ENCODE measurements at places on chromosomes 7 and 10.

GRCh38 chr10:123502983-123503382 lies 163.2 kb upstream of the GPR26 start:
- DNase-seq: no peak

GRCh38 chr10:62653254-62653653 lies 151.3 kb upstream of the ADO start:
- DNase-seq: no peak

DNA sequence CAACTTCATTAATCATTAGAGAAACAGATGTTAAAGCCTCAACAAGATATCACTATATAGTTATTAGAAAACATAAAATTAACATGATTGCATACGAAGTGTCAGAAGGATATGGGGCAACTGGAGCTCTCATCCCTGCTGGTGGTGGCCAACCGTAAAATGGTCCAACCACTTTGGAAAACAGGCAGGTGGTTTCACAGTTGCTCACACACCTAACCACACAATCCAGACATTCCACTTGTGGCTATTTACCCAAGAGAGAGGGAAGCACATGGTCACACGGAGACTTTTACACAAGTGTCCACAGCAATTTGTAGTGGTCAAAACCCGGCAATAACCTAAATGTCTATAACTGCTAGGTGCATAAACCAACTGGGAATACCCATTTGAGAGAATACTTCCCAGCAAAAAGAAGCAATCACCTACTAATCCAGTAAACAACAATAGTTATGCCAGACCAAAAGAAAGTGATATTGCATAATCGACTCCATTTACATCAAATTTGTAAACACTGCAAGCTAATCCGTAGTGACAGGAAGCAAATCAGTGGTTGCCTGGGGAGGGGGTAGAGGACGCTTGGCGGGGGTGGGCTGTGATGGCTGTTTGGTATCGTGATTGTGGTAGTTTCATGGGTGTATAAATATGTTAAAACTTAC lies 91.8 kb downstream of the LARP4B start:
- DNase-seq: no peak

DNA sequence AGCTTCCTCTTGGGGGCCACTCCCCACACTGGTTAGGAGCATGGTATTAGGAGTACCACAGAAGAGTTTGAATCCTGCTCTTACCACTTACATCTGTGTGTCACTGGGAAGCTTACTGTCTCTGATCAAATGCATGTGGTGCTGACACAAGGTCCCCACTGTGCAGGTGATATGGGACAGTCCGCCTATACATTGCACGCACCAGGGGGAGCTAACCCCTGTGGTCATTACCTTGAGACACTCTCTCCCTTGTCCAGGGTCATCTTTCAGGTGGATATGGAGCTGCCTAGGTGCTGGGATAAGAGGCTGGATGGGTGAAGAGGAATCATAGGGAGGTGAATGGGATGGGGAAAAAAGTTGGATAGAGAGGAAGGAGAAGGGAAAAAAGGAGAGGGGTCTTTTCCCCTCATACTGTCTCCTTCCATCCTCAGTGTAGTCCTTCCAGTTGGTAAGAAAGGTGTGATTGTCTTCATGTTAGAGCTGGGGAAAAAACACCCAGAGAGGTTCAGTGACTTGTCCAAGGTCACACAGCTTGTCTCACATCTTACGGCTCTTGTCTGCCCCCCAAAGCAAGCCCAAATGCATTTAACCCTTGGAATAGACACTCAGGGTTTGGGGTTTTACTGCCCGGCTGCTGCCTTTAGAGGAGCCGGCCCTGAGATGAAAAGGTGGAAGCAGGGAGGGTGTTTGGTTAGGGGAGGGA lies 125.9 kb downstream of the CDH23 start:
- no peak for DNase-seq

- DNase-seq: no peak
Observed at GRCh38 chr10:84546609-84547008, 218.2 kb downstream of the CCSER2 start.

GRCh38 chr7:111788286-111789047 lies 226.2 kb upstream of the IMMP2L start:
- no peak for DNase-seq

GRCh38 chr7:36916116-36916515 lies 191.8 kb upstream of the AOAH start:
- no peak for DNase-seq

DNA sequence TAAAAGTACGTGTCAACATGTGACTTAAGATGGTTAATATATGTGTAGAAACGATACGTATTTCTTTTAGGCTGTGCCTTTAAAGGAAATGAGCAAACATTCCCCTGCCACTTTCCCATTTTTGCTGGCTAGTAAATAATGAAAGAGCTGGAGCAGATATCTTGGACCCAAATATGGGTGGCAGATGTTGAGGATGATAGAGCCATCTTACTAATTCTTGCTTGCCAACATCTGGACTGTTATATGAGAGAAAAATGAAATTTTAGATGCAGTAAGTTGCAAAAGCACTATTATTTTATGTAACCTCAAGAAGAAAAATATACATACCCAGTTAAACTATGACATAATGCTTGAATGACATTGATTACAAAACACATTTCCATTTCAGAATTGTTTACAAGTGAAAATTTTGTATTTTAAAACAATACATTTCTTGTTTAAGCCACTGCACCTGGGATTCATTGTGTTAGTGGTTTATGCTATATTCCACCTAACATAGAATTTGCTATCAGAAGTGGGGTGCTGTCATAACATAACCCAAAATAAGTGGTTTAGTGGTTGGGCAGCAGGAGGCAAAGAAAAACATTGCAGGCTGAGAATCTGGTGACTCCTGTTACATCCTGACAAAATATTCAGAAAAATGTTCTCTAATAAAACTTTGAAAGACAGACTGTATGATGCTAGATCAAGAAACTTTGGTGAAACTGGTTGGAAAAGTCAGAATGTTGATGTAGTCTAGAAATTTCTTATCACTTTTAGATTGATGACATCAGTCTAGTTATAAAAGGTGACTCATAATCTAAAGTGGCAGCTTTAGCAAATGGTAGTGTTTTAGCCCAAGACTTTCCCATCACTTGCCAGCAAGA lies 305.0 kb downstream of the PTEN start:
- no peak for DNase-seq

DNA sequence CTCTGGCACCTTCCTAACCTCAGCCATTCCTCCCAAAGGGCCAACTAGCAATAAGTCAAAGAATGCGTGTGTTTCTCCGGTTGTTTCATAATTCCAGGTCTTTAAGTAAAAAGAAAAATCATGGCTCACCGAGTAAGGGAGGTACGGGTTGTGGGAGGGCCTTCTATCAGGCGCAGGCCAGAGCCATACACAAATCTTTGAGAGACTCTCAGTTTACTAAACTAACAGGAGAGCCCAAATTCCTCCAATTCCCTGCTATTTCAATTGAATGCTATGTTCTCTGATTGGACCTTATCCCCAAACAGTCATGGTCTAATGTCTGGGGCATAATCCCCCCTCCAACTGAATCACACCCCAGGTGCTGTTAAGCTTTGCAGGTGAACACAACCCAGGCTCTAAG lies 26.2 kb upstream of the SLF2 start:
- no peak for DNase-seq

DNA sequence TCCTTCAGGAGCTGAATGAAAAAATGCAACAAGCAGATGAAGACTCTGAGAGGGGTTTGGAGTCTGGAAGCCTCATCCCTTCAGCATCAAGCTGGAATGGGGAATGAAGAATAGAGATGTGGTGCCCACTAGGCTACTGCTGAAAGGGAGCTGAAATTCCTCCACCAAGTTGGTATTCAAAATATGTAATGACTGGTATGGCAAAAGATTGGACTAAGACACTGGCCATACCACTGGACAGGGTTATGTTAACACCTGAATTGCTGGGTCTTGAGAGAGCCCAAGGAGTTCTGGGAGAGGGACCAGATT lies 5.4 kb downstream of the IFIT2 start:
- no peak for DNase-seq

GRCh38 chr10:31314256-31315150 lies 4.5 kb upstream of the ZEB1 start:
- no peak for DNase-seq

DNA sequence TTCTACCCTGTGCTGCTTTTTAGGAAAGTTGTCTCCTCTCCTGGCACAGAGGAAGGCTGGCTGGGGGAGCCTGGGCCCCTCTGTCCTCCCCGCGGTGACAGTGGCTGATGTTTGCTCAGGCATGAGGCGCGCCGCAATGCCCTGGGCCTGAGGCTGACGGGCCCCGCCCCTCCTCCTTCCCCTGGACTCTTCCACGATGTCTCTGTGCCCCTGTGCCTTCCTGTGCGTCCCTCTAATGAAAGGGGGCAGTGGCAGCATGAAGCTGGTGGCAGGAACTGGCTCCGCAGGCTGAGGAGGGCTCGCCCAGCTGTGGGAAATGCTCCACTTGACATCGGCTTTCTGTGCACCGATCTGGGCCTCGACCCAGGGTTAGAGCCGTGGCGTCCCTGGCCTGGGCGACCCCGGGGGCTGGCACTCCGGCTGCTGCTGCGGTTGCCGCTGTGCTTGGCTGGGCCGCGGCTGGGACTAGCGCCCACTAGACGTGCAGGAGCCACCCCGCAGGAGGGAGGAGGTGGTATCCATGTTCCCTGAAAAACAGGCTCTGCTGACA lies 67.9 kb downstream of the ZNF680 start:
- no peak for DNase-seq

GRCh38 chr10:36703179-36703578 lies 422.2 kb upstream of the ANKRD30A start:
- no peak for DNase-seq

- no peak for DNase-seq
Observed at GRCh38 chr10:60192946-60193345, 196.7 kb downstream of the ANK3 start.

DNA sequence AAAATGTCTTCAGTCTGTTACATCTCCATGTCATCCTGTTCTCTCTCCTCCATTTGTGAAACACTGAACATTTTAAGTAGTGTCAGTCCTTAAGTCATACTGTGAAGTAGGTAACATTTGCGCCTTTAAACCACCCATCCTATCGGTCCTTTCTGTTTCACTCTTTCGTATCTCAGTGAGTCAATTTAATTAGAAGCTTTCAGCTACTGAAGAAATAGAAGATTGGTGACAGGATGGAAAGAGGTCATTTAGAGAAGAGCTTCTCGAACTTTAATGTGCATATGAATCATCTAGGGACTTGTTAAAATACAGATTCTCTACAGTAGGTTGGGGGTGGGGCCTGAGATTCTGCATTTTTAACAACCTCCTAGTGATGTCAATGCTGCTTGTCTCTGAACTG lies 113.4 kb downstream of the SRI start:
- DNase-seq: no peak

DNA sequence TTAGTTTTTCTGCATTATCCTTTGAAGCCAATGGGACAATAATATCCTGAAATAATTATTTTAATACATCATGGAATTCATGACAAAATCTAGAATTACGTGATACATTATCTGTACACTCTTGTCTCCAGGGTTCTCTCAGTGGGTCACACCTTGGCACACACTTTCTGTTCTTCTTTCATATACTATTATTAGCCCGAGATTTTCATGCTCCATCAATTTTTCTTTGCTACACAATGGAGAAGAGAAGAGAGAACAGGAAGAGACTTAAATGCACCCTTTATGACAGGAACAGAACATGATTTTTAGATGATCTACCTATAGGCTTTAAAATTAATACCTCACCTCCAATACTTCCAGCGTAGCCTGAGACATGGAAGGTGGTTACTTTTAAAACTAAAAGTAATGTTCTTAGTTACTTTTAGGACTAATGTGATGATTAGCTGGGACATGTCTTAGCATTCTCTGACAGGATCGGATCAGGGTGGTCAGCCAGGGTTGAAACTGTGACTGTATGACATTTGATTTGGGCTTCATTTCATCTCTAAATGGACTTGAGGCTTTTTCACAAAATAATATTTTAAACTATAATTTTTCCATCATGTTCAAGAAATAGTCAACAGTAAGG lies 148.2 kb upstream of the WNT16 start:
- no peak for DNase-seq

Measured in effector memory CD8-positive, alpha-beta T cell (primary cell).